Forelimb muscle (tissue), 1 donor: ENCODE measurements at places on chromosomes 1 and 21.
A peak's percentile ranks its signal among the peaks of the same experiment; 100 is the strongest.

DNA sequence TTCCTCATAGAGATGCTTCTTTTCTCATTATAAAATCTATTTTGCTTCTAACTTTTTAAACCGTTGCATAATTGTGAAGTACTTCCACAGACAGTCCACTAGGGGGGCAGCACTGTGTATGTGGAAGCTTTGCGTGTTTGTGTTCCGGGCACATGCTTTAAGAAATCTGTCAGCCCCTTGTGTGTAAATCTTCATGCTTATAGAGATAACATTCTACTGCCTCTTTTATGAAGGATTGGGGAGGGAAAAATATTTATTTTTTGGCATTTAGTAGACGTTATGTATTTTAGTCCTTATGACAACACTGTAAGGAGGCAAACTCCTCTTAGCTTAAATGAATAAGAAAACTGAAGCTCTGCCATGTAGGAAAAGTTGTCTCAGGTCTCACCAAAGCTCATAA is 157.3 kb upstream of the PTGFR start:
- DNase-seq: no peak

DNA sequence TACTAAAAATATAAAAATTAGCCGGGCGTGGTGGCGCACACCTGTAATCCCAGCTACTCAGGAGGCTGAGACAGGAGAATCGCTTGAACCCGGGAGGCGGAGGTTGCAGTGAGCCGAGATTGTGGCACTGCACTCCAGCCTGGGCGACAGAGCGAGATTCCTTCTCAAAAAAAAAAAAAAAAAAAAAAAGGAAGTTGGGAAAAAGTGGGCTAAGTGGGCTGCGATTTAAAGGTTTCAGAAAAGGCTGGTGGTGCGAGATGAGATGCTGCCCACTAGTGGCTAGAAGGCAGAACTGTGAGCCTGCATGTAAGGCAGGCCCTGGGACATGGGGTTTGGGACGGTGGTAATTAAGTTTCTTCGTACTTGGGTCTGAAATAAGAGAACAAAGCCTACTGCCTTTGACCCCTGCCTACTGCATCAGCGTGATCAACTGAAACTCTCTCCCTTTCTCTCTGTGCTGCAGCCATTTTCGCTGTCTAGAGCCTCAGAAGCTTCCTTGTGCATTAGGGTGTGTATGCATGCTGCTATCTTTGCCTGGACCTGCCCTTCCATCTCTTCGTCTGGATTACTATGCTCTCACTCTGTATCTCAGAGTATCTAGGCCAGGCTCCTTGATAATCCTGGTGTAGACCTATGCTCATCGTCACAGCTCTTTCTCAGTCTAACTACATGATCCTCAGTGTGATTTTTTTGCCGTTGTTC is 12.4 kb downstream of the FMOD start:
- DNase-seq: no peak

GRCh38 chr21:33116676-33117075 is 46.7 kb downstream of the OLIG1 start:
- DNase-seq: no peak

- DNase-seq: no peak
Measured at GRCh38 chr1:240282061-240282830, 190.6 kb downstream of the FMN2 start.

DNA sequence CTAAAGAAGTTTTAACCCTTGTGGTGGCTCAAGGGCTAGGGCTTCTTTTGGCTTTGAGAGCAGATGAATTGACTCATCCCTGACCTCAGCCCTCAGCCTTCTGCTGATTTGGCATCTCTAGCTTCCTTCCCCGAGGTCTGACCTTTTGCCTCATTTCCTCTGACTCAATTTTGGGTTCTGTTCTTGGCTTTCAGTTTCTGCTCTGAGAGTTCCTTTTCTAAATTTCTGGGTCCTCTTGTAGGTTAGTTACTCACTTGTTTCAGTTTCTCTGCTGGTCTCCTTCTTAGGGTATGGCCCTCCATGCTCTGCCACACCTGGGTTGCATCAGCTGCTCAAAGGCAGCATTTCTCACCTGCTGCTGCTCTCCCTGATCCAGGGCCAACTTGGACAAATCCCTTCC is 19.4 kb downstream of the PDE4B start:
- peak; percentile 38 for DNase-seq
